ENCODE measurements at places on chromosomes 5 and 9. TPM values are rescaled to one million over a fixed set of nuclear protein-coding genes. Genes with fewer than 3 reads are reported as not detected.

GRCh38 chr9:128001779-128002298 lies 21.1 kb upstream of the EEIG1 start:
- DNase-seq = no peak

Gene PCDHB6
- total RNA-seq = 6.3 TPM

Gene ELOVL7
- total RNA-seq = 25.5 TPM

Gene C1QTNF2
- 1.1 TPM for total RNA-seq
